ENCODE measurements at places on chromosomes 7 and 10. TPM values are rescaled to one million over a fixed set of nuclear protein-coding genes. Genes with fewer than 3 reads are reported as not detected.

DNA sequence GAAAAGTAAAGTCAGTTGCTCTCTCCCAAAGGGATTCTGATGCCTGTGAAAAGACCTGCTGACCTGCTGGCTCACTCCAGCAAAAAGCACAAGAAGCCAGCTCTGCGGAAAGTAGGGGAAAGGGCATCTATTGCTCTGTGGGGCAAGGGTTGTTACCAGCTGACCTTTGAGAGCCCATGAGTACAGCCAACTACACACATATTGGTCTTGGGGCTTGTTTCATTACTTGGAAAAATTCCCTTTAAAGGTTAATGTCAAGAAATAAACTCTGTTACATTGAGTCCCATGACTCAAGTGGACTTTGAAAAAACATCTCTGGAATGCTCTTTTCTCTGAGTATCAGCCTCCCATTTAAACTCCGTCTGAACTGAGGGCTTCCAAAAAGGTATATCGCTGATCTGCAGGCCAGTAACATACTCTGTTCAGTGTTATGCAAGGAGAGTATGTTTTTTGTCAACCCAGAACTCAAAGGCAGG, 53.2 kb downstream of the PANK1 start:
- DNase-seq: no peak

- DNase-seq: no peak
These were observed 108.1 kb downstream of the EEPD1 start for GRCh38 chr7:36261019-36261754.

DNA sequence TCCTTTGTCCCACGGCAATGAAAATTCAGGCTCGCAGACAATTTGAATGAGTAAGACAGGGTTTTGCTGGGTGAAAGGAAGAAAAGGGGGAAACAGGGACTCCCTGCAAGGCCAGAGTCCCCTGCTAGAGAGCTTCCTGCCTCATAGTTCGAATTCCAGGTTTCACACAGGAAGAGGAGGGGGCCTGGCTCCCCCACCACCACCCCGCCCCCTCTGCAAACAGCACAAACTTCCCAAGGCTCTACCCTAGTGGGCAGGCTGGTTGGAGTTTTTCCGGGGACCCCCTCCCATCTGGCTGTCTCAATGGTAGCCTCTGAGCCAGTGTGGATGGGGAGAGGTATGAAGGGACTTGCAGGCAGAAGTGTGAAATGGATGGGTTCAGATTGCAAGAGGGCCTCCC, 57.4 kb upstream of the NEBL start:
- no peak for DNase-seq

DNA sequence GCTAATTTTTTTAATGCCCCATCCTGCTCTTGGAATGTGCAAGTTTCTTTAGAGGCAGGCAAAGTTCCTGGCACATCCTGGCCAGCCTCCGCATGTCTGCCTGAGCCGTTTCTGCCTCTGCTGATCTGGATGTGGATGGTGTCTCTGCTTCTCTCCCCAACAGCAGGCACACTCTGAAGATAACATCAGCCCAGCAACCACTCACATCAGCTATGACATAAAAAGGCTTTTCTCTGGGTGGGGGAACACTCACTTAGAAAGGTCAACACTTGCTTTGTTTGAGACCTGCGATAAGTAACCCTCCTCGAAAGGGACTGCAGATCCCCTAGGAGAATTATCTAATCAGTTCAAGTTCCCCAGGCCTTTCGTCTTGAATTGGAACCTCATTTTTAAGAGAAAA, 142.9 kb downstream of the FGFR2 start:
- no peak for DNase-seq

- no peak for DNase-seq
These were observed 35.2 kb downstream of the CYP17A1 start for GRCh38 chr10:102801978-102802377.

- no peak for DNase-seq
These were observed 27.2 kb downstream of the ANKRD16 start for GRCh38 chr10:5862360-5862961.

DNA sequence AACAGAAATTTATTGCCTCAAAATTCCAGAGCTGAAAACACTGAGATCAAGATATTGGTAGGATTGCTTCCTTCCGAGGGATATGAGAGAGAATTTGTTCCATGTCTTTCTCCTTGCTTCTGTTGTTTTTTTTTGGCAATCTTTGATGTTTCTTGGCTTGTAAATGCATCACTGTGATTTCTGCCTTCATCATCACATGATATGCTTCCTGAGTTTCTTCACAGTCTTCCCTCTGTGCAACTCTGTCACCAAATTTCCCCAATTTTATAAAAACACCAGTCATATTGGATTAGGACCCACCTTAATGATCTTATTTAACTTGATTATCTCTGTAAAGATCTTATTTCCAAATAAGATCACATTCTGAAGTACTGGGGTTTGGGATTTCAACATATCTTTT, 14.7 kb downstream of the TMEM236 start:
- DNase-seq: no peak

DNA sequence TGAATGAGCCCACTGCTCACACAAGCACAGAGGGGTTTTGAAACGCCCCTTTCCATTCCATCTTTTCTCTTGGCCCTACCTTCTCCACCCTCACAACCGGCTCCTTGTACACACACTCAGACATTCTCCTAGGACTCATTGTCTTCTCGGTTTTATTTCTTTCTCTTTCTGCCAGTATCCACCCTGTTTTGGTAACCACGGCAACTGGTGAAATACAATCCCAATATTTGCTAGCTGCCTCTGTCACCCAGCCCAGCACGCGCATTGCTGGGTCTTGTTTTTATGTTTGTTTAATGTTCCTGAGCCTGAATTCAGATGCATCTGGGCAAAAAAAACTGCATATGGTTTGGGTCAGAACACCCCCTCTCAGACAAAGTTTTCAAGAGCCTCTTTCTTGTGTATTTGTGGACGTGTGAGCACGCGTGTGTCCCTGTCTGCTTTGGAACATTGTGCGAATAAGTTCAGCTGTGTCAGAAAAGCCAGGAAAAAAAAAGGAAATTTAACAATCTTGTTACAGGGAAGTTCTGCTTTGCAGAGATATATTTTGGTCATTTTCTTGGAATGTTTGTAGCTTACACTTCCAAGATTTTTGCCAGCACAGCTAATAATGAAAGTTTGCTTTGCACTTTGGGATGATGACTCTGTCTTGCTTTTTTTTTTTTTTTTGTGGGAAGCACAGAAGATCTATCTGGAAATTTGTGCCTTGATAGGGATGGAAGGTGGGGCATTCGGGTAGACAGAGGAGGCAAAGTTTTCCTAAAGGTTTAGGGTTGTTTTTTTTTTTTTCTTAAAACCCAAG, 225.9 kb downstream of the TRIL start:
- no peak for DNase-seq

DNA sequence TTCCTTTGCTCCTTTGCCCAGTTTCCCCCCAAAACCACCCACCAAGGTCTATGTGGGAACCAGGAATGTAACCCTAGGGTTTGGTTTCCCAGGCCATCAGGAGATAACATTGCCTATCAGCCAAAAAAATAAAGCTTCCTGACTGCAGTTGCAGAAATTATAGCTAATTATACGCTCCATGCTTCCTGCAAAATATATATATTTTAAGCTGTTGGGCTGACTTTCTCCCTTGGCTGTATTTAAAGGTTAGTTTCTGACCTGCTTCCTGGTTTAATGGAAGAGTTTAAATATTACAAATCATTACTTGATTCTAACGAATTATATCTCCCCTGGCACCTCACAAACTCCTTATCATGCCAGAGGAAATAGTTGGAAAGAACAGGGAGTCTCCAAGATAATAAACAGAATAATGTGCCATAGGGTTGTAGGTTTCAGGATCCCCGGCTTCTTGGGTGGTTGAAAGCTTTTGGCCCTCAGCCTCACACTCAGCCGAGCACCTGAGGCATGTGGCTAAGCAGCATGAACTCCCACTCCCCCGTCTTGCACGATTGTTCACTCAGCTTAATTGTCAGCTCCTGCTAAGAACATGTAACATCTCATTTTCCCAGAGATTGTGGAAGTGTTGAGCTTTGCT, 79.9 kb downstream of the FZD1 start:
- no peak for DNase-seq

DNA sequence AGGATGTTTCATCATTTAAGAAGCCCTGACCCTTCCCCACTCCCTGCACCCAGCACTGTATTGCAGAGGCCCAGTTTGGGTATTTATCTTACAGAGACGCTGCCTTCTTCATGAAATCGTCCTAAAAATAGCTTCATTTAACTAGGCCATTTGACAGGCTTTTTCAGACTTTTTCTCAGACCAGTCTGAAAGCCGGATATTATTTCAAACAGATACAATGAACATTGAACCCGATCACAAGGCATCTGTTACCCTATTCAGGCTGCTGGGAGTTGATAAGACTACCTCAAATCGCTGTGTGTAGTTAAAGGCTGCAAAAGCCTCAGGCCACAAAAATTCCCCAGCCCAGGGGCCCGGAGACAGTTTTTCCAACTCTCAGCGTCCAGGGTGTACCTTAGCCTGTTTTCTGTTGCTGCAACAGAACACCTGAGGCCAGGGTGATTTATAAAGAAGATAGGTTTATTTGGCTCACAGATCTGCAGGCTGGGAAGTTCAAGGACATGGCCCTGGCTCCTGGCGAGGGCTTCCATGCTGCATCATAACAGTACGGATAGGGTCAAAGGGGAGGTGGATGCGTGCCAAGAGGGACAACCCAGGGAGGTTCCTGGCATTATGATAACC, 130.7 kb upstream of the SH2B2 start:
- DNase-seq: no peak

DNA sequence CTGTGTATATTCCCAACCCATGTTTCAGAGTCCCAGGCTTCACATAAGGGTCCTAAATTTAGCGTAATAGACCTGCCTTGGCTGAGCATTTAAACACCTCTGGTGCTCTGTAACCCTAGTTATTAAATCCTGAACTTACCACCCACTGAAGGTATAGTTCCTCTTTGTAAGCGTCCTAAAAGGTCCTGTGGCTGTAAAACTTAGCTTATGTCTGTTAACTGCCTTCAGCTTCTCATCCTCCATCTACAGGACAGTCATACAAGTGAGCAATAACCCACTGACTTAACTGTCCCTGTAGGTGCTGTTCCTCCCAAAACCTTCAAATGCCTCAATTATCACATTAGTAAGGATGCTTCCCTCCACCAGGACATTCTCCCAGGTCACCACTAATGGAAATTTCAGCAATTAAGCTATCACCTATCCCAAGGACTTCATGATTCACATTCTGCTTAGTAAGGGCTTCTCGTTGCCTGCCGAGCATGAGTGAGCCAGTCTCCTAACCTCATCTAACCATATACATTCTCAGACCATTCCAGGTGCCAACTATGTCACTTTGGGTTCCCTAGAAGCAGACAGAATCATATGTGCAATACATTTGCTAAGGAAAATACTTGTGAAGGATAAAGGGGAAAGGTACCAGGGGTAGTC, 55.8 kb downstream of the CASD1 start:
- no peak for DNase-seq

- no peak for DNase-seq
These were observed 122.9 kb downstream of the LYZL1 start for GRCh38 chr10:29411666-29412315.

DNA sequence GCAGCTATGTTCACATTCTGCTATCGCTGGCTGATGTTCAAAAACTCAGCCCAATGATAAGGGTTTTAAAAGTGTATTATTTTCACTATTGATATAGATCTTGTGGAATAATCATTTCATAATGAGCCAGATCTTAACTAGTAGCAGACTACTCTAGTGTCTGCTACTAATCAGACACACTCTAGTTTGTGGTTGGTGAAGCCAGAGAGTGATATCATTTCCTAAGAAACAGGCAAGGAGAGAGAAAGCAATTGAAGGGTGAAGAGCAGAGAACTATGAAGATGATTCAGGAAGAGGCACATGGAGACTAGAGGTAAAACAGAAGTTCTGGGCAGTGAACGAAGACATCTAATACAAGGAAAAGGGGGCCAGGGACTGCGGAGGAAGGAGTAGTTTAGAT, 58.2 kb upstream of the BET1 start:
- no peak for DNase-seq

- DNase-seq: no peak
These were observed 135.2 kb downstream of the ADAM12 start for GRCh38 chr10:126252884-126253610.

- DNase-seq: no peak
These were observed 47.2 kb downstream of the ANKIB1 start for GRCh38 chr7:92292981-92293380.

- no peak for DNase-seq
These were observed 25.1 kb downstream of the DOCK1 start for GRCh38 chr10:126930131-126930882.

DNA sequence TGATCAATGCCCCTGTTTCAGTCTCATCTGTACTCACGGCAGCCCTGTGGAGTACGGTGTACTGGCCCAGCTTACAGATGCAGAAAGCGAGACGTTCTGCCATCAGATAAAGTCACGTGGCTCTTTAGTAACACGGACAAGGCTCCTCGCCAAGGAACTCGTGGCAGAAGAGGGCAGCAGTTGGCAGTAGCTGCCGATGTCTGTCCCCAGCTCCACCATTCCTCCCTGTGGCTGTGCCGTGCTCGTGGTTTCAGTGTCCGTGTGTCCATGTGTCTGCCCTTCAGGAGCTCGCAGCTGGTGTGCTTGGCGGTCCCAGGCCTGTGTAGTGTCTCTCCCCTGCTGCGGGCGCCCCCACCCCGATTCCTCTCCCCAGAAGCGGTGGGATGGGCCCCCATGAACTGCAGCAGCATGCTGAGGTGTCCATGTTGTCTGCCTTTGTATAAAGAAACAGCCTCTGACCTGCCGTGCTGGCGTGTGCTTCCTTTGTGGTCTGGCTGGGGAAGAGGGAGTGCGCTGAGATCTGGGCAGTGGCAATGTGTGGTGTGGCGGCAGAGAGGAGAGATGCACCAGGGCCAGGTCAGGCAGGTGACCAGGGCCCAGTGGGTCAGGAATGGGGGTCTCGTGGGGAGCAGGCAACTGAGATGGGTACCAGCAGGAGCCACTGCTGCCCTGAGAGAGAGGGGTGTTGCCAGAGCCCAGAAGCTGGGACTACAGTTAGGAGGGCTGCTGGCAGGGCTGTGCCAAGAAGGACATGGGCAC, 9.8 kb downstream of the RHBDD2 start:
- peak; percentile 85 for DNase-seq

GRCh38 chr7:156113731-156114130, 301.5 kb upstream of the SHH start:
- no peak for DNase-seq

DNA sequence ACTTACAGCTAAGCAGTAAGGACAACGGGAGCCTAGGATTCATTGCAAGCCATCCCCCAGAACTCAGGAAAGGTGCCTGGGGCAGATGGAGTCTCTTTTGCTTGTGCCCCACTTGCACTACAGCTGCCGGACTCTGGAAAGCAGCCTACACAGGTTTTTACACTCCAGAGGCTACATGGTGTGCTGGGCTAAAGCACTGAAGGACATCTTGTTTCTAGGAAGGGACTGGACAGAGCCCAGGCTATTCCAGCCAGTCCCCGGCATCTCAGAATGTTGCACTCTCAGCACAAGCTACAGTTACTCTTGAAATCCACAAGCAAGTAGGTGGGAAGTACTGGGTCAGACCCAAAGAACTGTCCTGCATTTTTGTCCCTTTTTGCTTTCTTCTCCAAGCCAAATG, 333.1 kb downstream of the TNS3 start:
- DNase-seq: no peak

ITGB8 gene
- total RNA-seq: 58.6 TPM

RHEB gene
- total RNA-seq: 141 TPM

GIMAP4 gene
- total RNA-seq: 22.3 TPM

GFRA1 gene
- total RNA-seq: 18.8 TPM

PDE6C gene
- not detected for total RNA-seq

PNLIPRP3 gene
- not detected for total RNA-seq

CHAT gene
- total RNA-seq: not detected

PCDH15 gene
- total RNA-seq: 14.4 TPM

TCF7L2 gene
- 31.4 TPM for total RNA-seq

ZNF248 gene
- total RNA-seq: 56.8 TPM

CADPS2 gene
- total RNA-seq: 96.7 TPM

PAX4 gene
- total RNA-seq: not detected
